ENCODE measurements at places on chromosomes 16 and 17.

DNA sequence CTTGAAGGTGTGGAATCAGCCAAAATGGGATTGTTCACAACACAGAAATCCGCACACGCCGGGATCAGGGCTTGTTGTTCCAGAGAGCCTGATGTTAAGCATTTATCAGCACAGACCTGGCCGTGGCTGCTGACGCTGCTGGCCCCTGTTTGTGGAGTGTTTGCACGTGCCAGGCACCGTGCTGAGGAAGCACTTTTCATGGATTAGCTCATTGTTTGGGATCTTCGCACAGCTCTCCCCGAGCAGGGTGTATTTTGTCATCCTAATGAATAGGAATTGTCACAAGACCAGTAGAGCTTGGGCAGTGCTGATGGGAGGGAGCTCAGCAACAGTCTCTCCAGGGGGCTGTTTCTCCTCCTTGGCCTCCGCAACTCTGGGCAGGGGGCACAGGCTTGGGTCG lies 160.4 kb upstream of the PLCG2 start:
- no peak for DNase-seq

DNA sequence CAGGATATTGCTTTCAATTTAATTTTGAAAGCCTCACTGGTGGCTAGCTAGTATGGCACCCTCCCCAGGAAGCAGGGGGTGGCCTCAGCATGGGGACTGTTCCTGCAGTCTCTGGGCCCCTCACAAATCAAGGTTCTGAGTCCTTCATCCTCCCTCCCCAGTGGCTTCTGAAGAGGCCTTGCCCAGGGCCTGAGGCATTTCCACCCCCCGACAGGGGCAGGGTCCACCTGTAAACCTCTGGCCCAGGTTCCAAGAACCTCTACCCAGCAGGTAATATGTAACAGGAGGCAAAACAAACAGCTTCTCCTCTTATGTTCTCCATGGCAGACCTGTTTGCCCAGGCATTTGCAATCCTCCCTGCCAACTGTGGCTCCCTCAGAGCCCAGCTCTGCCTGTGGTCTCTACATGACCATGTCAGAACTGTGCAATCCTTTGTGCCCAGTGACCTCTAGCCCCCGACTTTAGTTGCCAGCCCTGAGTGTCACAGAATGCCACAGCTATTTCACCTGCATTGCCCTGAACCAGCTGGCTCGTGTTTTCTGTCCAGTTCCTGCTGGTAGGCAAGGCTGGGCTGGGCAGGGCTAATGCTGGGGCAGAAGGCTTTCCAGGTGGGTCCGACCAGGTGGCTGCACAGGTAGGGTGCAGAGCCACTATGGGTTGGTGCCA lies 14.3 kb downstream of the ACSF2 start:
- no peak for DNase-seq

DNA sequence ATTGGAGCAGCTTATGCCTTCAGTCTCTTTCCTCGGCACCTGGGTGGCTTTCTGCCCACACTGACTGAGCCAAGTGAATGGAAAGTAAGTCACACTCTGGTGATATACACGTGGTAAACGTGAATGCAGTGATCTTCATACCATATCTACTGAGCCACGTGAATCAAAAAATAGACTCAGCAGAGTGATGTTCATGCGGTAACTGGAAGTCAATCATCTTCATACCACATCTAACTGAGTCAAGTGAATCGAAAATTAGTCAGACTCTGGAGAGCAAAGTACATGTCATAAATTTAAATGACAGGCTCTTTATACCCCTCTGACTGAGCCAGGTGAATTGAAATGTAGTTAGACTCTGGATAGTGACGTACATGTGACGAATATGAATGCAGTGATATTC lies 47.1 kb upstream of the ARL4D start:
- DNase-seq: no peak

DNA sequence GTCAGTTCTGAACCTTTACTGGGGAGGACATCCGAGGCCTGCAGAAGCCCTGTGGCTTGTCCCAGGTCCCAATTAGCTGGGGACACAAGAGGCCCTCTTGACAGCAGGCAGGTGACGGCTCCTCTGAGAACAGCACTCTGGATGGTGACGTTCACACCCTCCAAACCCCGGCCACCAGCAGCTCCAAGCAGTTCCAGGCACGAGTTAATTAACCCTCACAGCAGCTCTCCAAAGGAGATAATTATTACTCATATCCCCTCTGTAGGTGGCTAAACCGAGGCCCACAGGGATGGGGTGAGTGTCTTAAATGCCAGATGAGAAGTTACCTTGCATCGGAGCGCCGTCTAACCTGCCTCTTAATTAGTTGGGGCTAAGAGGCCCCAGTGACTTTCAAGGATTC lies 168.9 kb upstream of the CIBAR2 start:
- DNase-seq: no peak

- peak; percentile 48 for DNase-seq
Observed at GRCh38 chr17:55421179-55421934, at the start of gene MMD. Gene MMD (minus strand): TSS chr17:55421835. CDS start chr17:55421695, 140 bp downstream.

- no peak for DNase-seq
Observed at GRCh38 chr16:17303101-17303500, 167.7 kb downstream of the XYLT1 start.

- DNase-seq: no peak
Observed at GRCh38 chr16:65249768-65250167, 127.9 kb upstream of the CDH11 start.

DNA sequence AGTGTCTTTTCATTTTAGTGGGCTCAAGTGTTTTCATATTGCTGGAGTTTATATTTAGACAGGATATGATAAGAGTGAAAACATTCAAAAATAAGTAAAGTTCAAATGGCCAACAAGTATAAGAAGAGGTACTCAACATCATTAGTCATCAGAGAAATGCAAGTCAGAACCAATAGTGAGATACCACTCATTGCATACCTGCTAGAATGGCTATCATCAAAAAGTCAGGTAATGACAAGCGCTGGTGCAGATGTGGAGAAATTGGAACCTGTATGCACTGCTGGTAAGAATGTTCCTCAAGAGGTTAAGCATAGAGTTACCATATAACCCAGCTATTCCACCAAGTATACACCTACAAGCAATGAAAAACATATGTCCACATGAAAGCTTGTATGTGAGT lies 87.8 kb downstream of the WNT3 start:
- no peak for DNase-seq

GRCh38 chr16:55048745-55049144 lies 118.1 kb downstream of the IRX5 start:
- no peak for DNase-seq

DNA sequence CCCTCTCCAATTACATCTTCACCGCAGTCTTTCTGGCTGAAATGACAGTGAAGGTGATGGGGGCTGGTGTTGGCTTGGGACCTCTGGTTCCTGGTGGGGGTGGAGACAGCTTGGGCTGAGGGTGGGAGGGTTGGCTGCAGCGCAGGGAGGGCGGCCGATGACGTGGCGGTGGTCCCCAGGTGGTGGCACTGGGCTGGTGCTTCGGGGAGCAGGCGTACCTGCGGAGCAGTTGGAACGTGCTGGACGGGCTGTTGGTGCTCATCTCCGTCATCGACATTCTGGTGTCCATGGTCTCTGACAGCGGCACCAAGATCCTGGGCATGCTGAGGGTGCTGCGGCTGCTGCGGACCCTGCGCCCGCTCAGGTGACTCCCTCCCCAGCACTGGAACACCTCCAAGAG lies 31.8 kb upstream of the ABCC3 start:
- DNase-seq: no peak

DNA sequence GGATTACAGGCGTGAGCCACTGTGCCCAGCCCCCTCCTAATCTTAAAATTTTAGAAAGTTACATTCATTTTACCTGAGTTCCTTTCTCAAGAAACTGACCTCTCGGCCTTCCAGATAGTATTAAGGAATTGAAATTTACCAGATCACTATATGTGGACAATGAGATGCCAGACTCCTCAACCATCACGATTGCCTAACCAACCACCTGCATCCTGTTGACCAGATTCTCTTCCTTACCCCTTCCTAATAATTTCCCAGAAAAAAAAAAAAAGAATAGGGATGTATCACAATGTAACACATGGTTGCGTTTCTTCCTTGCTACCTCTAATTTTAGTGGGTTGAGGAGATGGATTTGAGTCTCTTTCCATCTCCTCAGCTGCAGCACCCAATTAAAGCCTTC lies 72.1 kb downstream of the BMERB1 start:
- no peak for DNase-seq

- peak; percentile 74 for DNase-seq
Observed at GRCh38 chr16:2474877-2475412, at the start of gene TBC1D24. Gene TBC1D24 (plus strand): TSS chr16:2475127. CDS start chr16:2496149, 21,022 bp downstream.

DNA sequence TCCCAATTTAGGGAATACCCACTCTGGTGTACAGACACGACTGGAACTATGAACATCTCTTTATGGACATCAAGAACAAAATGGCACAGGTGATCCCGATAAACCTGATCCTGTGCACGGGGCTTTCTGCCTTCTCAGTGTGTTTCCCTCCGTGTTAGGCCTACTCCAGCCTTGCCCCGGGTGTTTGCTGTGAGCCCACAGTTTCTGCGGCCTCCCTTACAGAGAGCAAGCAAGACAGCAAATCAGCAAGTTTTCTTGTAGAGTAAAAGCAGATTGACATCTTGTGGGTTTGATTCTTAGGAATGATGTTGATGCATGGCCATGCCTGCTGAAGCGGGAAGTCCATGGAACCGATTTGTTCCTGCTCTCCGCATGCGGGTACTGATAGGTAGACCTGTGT lies 26.4 kb upstream of the ENDOV start:
- no peak for DNase-seq

GRCh38 chr17:78797691-78798585 lies 15.9 kb upstream of the CYTH1 start:
- DNase-seq: no peak

DNA sequence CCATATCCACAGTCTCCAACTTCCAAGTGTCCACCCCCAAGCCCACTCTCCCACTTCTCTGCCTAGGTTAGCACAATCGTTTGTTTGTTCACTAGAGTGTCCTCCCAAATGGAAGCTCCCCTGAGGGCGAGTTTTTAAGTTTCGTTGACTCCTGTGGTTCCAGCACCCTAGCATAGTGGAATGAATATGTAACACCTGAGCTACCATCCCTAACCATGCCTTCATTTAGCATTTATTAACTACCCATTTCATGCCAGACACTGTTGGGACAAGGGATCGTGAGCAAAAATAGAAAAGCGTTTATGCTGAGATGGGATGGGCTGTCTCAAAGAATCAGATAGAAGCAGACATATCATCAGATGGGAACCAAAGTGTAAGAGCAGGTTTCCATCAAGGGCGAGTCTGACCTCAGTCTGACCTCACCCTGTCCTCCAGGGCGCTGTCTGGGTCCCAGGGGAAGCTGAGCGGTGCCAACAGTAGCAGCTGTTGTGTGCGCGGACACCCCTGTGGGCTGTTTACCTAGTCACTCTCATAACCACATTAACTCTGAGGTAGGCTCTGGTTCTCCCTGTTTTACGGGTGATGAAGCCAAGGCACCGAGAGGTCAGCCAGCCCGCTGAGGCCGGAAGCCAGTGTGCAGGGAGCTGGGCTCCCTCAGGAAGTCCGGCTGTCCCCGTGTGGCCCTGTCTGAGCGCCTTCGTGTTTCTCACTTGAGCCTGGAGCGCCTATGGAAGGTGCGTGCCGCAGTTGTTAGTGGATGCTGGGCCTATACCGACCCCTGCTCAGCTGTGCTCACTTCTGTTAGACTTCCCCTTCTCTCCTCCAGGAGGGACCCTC lies 6.2 kb downstream of the CNP start:
- DNase-seq: peak; percentile 33

DNA sequence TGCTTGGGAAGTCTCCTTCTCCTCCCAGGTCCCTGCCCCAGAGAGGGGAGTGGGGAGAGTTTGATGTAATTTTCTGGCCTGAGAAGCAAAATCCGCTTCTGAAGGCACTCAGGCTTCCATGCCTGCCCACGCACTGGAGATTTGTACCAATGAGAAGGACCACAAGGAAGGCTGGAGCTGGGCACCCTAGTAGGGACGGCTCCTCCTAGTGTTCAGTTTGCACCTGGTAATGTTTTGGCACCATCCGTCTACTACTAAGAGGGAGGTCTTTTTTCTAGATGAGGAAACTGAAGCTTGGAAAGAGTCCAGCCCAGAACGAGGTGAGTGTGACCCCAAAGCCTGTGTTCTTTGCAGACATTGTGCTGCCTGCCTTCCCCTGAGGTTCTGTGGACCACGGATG lies 83.6 kb upstream of the NLRP1 start:
- no peak for DNase-seq

DNA sequence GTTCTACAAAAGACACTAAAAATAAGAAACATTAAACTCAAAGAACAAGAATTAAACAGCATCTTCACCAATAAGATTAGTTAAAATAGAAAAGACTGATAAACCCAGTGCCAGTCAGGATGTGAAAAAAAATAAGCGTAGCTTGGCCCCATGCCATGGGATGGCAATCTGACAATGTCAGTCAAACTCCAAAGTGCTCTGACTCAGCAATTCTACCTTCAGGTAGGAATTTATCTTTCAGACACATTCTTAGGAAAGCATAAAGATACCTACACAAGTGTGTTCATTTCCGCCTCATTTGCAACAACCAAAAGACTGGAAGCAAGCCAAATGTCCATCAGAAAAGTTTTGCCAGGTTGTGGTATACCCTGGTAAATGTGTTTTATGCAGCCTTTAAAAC lies 9.1 kb upstream of the MPO start:
- peak; percentile 12 for DNase-seq

DNA sequence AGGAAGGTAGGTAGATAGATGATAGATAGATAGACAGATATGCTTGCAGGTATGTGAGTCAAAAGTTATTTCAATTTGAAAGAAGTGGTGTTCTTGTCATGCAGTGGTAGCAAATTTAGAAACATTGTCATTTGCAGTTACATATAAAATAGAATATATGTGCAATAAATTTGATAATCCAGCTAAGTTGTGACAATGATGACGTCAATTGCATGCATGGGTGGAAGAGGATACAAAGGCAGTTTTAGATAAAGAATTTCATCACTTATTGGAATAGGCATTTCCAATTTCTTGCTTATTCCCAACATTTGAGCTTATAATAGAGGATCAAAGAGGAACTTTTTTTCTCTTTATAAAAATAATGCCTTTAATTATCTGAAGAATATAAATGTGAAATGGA lies 99.2 kb upstream of the KCNJ16 start:
- DNase-seq: no peak

- DNase-seq: peak; percentile 45
Observed at GRCh38 chr17:44865231-44865660, 17.6 kb downstream of the HIGD1B start.

GRCh38 chr17:9935408-9935807 lies 30.3 kb upstream of the RCVRN start:
- DNase-seq: no peak

DNA sequence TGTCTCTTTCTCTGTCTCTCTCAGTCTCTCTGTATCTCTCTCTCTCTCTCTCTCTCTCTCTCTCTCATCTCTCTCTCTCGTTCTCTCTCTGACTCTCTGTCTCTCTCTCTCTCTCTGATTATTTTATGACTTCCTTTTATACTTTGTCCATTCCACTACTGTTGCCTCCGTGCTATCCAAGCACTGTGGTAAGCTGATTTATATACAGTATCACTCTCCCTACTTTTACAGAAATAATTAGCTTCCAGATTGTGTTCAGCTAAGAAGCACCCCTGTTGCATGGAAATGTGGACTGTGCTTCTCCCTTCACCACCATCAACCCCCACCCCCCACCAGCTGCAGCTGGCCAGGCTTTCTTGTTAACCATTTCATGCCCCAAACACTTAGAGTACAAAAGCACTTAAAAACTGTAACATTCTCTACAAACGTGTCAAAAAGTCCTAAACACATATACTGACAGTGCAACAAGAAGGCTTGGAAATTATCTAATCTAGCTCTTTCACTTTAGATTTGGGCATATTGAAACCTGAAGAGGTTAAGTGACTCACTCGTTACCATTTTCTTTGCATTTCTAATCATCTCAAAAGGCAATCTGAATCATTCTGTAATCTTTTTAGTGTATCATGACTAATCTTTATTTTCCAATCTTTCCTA lies 11.6 kb upstream of the TMEM100 start:
- no peak for DNase-seq

GRCh38 chr16:52090080-52090479 lies 456.9 kb downstream of the TOX3 start:
- DNase-seq: no peak

Data from Caki2 (cell line).